ENCODE measurements at places on chromosomes 12 and 14. TPM values are rescaled to one million over a fixed set of nuclear protein-coding genes. Genes with fewer than 3 reads are reported as not detected.

The C14orf39 gene
- total RNA-seq: not detected

The PLEKHD1 gene
- total RNA-seq: 0.11 TPM

The PROX2 gene
- 0.69 TPM for total RNA-seq

DNA sequence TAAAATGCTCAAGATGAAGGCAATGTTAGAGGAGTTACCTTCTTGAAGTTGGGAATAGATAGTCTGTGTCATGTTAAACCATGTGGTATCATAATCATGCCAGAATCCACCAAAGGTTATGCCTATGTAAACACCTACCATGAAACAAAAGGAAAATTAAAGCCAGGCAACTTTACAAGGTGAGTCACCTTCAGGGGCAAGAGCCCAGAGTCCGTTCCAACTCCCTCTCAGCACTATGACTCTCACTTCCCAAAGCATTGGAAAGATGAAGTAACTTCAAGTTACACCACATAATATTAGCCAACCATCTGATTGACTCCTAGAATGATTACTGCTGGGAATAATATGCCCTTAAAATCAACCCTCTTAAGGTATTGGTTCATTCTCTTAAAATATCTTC is 38.5 kb downstream of the CATSPERB start:
- no peak for DNase-seq
- H3K4me3 ChIP-seq: no peak overlapping the region
- peaks cover 11% of the 10 kb centered on the region for H3K36me3 ChIP-seq

DNA sequence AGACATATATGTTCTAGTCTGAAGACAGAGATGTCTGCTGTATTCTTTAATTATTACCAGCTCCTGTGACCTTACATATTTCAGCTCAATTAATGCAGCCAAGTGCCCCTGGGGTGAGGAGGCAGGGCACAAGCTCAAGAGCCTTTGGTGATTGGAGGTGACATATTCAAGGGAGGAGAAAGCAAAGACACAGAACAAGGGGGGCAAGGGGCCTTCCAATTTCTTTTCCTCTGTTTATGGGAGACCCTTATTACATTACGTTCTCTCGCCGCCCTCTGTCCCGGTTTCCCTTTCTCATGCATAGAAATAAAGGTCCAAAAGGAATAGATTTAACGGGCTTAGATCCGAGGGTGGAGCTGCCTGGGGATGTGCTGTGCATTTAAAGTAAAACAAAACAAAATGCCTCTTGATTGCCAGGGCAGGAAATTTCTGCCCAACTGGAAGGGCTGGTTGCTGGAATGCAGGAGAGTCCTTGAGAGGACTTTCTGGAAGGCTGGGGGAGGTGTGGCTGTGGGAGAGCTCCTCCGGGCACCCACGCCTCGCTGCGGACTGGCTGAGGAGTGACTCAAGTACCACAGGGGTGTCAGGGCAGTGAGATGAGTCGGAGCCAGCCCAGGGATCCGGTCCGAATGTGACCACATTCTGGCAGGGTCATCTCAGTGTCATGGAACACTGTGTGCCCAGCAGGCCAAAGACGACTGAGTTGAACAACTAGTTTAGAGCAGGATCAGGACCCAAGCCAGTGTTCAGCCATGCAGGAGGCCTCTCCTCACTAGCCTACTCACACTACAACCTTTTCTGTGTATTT is 32.1 kb upstream of the GSG1 start:
- no peak for DNase-seq
- no peaks in the 10 kb centered on the region for H3K36me3 ChIP-seq
- H3K27ac ChIP-seq: no peak overlapping the region
- H3K4me3 ChIP-seq: no peak overlapping the region
- peaks cover 10% of the 10 kb centered on the region for H3K4me1 ChIP-seq

DNA sequence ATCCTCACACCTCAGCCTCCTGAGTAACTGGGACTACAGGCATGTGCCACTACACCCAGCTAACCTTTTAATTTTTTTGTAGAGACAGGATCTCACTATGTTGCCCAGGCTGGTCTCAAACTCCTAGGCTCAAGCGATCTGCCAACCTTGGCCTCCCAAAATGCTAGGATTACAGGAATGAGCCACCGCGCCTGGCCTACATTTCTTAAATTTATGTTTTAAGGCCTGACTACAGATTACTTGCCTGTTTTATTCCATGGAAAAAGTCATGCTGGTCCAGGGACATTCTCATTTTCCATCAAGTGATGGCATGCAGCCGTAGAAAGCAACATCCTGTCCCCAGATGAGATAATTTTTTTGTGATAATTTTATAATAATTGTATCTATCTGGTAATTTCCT is 6.1 kb downstream of the CD9 start:
- H3K36me3 ChIP-seq: no peaks in the 10 kb centered on the region
- no peak overlapping the region for H3K27ac ChIP-seq
- peaks cover 12% of the 10 kb centered on the region for H3K4me1 ChIP-seq
- DNase-seq: no peak
- H3K4me3 ChIP-seq: no peak overlapping the region

DNA sequence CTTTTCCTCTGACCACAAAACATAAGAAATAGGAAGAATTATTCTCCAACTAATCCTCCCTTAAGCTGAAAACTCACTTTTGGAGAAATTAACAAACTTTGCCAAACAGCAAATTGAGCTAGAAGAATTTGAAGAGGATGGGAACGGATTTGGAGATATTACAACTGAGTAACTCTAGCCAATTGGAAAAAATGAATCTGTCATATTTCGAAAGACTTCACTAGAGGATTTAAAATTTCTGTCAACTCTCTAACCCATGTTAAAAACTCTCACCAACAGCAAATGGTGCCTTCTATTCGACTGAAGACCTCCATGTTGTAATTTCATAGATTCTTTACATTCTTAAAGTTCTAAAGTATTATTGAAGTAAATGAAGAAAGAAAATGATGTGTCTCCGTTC is 414.2 kb downstream of the RMST start:
- no peaks in the 10 kb centered on the region for H3K4me1 ChIP-seq
- no peak overlapping the region for H3K27ac ChIP-seq
- no peak overlapping the region for H3K4me3 ChIP-seq
- no peaks in the 10 kb centered on the region for H3K27me3 ChIP-seq

DNA sequence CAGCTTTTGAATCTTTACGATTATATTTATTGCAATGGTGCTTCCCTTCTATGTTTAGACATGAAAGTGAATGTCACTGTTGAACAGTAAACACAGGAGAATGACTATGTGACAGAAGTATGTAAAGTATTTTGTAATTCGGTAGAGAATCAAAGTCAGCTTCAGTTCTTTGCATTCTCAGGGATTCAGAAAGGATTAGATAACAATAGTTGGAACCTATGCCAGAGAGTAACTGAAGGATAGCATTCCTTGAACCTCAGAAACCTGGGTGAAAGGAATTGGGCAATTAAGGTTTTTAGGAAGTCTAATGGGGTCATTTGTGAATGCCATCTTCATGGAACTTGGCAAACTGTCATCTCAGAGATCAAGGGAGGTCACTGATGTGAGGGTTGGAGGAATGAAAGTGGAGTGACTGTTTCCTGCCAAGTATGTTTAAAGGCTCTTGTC is 305.3 kb upstream of the DDHD1 start:
- H3K36me3 ChIP-seq: no peaks in the 10 kb centered on the region
- peaks cover 6% of the 10 kb centered on the region for H3K27me3 ChIP-seq
- no peak overlapping the region for H3K4me3 ChIP-seq
- no peak for DNase-seq
- H3K27ac ChIP-seq: no peak overlapping the region

DNA sequence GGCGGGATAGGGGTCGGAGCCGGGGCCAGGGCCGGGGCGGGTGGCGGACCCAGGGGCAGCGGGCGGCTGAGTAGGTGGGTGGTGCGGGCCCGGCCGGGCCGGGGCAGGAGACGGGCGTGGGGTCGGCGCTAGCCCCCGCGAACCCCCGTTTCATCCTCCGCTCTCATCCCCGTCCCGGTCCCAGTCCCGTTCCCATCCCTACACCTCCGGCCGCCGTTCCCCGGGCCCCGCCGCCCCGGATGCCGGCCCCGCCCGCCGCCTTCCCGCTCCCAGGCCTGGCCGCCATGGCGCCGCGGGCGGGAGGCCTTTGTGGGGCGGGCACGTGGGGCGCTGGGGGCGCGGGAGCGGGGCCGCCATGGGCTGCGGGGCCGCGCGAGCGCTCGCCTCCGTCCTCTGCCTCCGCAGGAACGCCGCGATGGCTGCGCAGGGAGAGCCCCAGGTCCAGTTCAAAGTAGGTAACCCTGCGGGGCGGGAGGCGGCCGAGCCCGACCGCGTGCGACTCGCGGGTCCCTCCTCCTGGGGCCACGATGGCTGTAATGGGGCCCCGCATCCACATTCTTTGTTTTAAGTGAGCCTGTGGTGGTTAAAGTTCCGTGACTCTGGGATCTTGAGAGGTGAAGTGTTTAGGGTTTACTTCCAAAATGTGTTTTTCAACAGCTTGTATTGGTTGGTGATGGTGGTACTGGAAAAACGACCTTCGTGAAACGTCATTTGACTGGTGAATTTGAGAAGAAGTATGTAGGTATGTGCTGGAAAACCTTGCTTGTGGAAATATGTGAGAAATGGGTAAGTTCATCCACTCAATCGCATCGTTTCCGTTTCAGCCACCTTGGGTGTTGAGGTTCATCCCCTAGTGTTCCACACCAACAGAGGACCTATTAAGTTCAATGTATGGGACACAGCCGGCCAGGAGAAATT is 572 bp downstream of the RAN start:
- peak overlapping the region; percentile 98 for H3K27ac ChIP-seq
- H3K36me3 ChIP-seq: peaks cover 39% of the 10 kb centered on the region
- peak; percentile 79 for DNase-seq
- peak overlapping the region; percentile 97 for H3K4me3 ChIP-seq
- H3K4me1 ChIP-seq: peaks cover 55% of the 10 kb centered on the region
- no peaks in the 10 kb centered on the region for H3K27me3 ChIP-seq

DNA sequence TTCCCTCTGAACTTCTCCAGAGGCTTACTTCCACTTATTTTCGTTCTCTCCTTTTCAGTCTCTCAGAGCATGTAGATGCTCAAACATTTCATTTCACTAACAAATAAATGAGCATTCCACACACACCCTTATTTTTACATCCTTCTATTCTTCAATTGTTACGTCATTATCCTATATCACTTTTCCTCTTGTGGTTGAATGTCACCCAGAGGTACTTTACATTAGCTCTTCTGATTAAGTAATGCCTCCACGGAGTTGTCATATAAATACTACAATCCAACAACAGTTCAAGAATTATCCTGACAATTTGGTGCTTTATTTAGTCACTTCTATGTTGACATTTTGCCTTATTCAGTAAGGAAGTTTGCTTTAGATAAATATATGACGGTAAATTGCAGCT is 18.4 kb downstream of the FAR2 start:
- peaks cover 3% of the 10 kb centered on the region for H3K4me1 ChIP-seq
- no peak overlapping the region for H3K4me3 ChIP-seq
- no peaks in the 10 kb centered on the region for H3K27me3 ChIP-seq
- DNase-seq: no peak

DNA sequence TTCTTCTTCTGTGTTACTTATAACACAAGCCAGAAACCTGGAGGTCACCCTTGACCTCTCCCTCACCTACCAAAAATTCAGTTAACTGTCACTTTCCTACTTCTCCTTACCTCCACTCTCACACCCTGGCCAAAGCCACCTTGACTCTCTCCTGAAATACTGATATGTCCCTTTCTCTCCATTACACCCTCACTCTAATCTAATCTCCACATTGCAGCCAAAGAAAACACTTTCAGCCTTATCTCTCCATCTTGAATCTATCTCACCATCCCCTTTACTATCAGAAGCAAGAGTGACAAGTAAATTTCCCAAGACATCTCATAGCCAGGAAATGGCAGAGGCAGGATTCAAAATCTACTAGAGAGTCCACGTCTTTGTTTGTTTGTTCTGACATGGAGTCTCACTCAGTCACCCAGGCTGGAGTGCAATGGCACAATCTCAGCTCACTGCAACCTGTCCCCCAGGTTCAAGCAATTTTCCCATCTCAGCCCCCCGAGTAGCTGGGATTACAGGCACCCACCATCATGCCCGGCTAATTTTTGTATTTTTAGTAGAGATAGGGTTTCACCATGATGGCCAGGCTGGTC is 28.0 kb upstream of the USP15 start:
- no peaks in the 10 kb centered on the region for H3K4me1 ChIP-seq
- H3K27ac ChIP-seq: no peak overlapping the region
- H3K4me3 ChIP-seq: no peak overlapping the region
- no peak for DNase-seq
- H3K27me3 ChIP-seq: peaks cover 6% of the 10 kb centered on the region
- peaks cover 1% of the 10 kb centered on the region for H3K36me3 ChIP-seq

- no peak for DNase-seq
- H3K4me3 ChIP-seq: no peak overlapping the region
- H3K27me3 ChIP-seq: peaks cover 13% of the 10 kb centered on the region
- peaks cover 7% of the 10 kb centered on the region for H3K4me1 ChIP-seq
- H3K36me3 ChIP-seq: peaks cover 13% of the 10 kb centered on the region
- H3K27ac ChIP-seq: no peak overlapping the region
Measured at GRCh38 chr12:22692964-22693555, 68.1 kb downstream of the ETNK1 start.

DNA sequence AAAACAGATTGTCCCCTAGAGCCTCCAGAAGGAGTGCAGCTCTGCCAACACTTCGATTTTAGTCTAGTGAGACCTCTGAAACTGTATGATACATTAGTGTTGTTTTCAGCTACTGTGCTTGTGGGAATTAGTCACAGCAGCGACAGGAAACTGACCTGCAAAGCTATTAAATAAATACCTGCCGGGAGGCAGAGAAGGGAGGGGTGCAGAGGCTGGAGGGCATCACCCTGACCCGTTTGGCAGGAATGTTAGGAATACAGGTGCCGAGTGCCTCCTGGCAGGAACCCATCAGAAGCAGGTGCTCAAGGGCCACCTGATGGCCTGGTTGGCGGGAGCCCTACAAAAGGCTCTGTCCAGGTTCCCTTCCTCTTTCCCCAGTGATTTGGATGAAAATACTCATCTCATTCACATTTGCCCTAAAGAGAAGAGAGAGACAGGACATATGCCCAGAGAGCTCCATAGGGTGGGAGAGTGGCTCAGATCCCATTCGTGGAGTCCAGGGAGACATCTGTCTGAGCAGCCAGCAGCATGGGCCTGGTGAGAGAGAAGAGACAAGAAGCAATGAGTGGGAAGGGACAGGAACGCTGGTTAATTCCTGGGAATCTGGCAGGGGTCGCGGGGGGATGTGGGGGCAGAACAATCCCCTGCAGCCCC is 44.6 kb downstream of the C14orf132 start:
- H3K27me3 ChIP-seq: no peaks in the 10 kb centered on the region
- no peaks in the 10 kb centered on the region for H3K4me1 ChIP-seq
- H3K27ac ChIP-seq: no peak overlapping the region
- H3K36me3 ChIP-seq: no peaks in the 10 kb centered on the region

DNA sequence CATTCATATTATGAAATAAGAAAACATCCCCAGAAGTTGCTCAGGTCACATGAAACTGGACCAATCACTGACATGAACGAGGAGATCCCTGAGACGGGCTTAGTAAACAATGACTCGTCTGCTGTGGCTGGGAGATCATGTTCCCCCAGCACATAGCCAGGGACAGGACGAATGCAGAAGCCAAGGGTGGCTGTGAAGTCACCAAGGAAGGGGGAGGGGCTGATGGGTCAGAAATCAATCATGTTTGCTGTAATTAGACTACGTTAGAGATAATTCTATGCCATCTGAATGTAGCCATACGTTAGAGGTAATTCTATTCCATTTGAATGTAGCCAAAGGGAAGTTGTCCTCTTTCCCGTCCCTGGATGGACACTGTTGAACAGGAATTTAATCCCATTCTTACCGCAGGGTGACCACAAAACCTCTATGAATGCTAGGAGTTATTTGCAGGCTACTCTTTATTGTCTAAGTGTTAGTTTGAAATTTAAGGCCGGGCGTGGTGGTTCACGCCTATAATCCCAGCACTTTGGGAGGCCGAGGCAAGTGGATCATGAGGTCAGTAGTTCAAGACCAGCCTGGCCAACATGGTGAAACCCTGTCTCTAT is 332.9 kb downstream of the TMEM132D start:
- no peak for DNase-seq
- no peak overlapping the region for H3K4me3 ChIP-seq
- no peaks in the 10 kb centered on the region for H3K36me3 ChIP-seq
- H3K4me1 ChIP-seq: no peaks in the 10 kb centered on the region

Data from activated naive CD8-positive, alpha-beta T cell treated with anti-CD3 and anti-CD28 coated beads, Interleukin-2, amount 10 ng/mL, durations not matched to agents 7 days and 5 days (primary cell).